ENCODE measurements at places on chromosomes 6 and 20.

- ATAC-seq, result no peak
Measured at GRCh38 chr6:144920391-144920961, 635.3 kb downstream of the UTRN start.

- ATAC-seq, result no peak
Measured at GRCh38 chr6:155185544-155185943, 78.3 kb upstream of the CLDN20 start.

DNA sequence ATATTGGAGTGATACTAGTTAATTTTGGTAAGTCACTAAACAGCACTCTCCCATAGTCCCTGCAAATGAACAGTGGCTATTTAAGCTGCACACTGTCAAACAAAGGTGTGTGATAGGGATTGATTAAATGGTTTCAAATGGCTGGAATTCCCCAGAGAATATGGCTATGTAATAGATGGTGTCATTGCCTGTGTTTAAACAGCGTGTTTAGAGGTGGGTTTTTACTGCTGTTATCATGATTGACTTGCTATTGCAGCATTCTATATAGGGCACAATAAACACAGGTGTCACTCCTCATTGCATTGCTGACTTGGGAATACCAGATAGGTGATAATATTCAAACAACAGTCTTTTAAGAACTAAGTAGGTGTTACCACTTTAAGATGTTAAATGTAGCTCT lies 171.7 kb upstream of the MAN1A1 start:
- no peak for ATAC-seq

DNA sequence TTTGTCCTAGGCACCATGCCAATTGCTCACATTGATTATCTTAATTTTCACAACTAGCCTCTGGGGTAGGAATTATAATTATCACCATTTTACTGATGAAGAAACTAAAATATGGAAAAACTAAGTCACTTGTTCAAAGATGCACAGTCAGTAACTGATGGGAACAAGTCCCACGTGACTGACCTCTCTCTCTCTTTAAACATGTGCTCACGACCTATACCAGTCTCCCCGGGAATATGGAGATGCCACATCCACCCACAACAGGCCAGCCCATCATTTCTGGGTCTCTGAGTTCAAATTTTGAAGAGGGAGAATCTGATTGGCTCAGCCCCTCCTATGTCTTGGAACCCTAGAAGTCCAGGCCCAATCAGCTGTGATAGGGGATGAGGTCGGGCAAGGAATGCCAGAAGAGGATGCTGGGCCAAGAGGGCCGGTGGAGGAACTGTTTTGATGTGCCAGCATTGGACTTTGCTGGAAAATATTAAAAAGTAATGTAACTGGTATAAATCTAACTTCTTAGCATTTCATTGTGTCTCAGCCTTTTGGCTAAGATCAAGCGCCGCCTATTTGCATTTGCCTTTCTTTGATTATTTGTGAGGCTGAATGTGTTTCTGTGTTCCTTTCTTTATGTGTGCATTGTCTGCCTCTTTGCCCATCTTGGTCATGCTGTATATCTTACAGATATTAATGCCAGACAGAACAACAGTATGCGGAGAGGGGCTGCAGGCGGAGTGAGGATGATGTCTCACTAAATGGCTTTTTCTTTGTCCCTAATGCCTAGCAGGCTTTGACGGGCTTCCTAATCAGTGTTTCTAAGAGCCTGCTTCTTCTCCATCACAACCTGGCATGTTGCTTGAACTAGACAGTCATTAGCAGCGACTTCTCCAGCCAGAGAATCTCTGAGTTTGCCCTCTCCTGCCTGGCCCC lies 126.6 kb downstream of the VEGFA start:
- ATAC-seq, result no peak

DNA sequence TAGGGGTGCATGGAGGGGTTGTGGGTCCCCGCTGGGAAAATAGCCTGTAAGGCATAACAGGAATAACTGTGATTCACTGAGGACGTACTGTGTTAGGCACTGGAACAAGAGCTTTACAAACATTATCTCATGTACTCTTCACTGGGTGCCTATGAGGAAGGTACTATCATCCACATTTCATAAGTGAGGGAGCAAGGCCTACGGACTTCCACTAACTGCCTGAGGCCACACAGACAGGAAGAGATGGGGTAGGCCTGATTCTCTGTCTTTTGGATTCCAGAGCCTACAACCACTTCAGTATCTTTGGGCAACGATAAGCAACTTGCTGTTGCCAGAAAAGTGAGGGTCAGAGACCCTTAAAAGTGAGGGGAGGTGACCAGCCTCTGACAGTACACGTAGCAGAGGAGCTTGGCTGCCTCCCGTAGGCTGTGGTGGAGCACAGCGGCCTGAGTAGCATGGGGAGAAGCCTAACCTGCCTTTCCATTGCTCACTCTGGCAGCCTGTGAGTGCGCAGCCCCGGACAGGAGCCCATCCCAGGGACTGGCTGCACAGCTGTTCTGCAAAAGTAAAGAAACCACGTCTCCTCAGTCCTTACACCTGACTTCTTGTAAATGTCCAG lies 30.4 kb downstream of the PSMB1 start:
- no peak for ATAC-seq

- no peak for ATAC-seq
Measured at GRCh38 chr6:157597461-157598312, 216.7 kb downstream of the ZDHHC14 start.

- ATAC-seq, result no peak
Measured at GRCh38 chr6:164928057-164928727, 381.2 kb downstream of the C6orf118 start.

- ATAC-seq, result no peak
Measured at GRCh38 chr6:87684895-87685654, 17.0 kb downstream of the AKIRIN2 start.

DNA sequence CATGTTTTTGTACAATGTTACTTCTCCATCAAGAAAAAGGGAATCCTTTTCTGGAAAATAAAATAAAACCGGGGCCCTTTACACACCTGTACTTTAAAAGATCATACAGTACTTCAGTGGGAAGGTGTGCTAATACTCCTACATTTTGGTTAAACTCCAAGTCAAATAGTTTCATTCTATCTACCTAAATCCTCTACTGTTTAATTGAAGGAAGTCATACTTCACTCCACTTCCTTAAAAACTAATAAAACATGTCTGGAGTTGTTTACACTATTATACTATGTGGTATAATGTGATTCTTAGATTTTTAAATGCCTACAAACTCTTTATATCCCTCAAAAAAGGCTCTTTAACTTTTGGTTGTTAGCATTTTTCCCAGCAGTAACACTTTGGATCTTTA lies 18.6 kb upstream of the HBS1L start:
- ATAC-seq, result no peak

- ATAC-seq, result no peak
Measured at GRCh38 chr6:138923561-138923960, 64.5 kb downstream of the REPS1 start.

DNA sequence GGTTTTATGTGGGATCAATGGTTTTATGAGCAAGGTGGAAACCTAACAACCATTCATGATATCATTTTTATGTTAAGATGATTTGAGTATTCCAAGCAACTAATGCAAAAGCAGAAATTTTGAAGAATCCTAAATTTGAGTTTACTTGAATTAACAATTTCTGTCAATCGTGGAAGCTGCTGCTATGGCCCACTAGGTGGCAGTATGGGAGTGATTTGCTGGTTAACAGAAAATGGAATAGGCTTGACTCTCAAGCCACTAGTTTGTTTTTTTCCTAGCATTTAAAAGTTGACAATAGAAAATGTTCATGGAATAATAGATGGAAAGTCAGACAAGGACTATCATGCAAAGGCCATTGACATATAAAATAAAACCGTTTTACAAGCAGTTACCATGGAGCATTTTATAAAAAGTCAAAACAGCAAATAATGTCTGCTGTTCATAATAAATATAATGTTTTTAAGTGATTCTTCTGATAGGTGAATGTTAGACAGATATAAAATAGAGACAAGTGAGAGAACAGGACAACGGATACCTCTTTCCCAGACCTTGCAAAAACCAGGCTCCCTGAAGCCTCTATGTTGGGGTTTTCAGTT lies 43.0 kb upstream of the TMEM200A start:
- ATAC-seq, result no peak

DNA sequence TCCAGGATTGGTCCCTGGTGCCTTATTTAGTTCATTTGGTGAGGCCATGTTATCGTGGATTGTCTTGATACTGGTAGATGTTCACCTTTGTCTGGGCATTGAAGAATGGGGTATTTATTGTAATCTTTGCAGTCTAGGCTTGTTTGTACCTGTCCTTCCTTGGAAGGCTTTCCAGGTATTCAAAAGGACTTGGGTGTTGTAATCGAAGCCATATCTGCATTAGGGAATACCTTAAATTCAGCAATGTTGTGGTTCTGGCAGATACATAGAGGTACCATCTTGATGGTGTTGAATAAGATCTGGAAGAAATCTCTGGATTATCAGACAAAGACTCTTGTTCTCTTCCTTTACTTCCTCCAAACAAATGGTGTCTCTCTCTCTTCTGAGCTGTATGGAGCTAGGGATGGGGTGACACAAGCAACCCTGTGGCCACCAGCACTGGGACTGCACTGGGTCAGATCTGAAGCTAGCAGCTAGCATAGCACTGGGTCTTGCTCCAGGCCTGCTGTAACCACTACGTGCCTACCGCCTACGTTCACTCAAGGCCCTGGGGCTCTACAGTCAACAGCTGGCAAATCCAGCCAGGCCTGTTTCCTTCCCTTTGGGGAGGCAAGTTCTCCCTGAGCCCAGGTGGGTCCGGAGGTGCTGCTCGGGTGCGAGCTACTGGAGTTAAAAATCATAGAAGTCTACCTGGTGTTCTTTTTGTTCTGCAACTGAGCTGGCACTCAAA lies 261.1 kb upstream of the CITED2 start:
- ATAC-seq, result no peak

DNA sequence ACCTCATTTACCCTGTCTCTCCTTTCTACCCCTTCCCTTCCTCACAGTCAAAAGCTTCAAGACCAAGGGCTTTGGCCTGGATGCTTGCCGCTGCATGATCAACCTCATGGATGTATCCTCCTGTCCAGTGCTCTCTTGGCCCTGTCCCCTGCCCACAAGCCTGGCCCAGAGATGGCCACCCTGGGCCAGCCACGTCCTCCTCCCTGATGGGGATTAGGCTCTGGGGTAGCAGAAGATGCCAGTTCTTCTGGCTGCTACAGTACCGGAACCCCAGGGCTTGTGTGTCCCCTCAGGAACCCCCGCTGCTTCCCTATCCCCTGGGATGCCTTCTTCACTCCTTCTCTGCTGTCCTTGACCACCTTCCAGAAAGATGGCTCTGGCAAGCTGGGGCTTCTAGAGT lies 22.3 kb downstream of the CAPN11 start:
- ATAC-seq, result no peak

DNA sequence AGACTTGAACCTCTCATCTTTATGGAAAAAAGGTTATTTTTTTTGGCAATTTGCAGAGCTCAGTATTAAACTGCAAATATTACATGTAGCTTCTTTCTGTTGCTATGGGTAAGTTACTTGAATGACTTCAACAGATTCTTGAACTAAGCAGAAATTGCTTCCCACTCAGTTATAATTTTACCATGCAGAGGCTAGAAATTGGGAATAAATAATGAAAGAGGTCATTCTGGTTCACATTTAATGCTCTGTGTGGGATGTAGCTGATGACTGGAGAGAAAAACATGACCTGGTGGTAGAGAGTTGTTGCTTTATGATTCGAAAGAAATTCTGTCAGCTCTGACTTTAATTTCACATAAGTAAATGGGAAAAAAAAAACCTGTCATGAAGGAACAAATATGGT lies 16.8 kb upstream of the ADGB start:
- ATAC-seq, result no peak

- ATAC-seq, result peak; percentile 46
Measured at GRCh38 chr20:48784273-48784641, 43.5 kb downstream of the PREX1 start.

GRCh38 chr20:1950836-1951235 lies 43.0 kb downstream of the PDYN start:
- no peak for ATAC-seq

DNA sequence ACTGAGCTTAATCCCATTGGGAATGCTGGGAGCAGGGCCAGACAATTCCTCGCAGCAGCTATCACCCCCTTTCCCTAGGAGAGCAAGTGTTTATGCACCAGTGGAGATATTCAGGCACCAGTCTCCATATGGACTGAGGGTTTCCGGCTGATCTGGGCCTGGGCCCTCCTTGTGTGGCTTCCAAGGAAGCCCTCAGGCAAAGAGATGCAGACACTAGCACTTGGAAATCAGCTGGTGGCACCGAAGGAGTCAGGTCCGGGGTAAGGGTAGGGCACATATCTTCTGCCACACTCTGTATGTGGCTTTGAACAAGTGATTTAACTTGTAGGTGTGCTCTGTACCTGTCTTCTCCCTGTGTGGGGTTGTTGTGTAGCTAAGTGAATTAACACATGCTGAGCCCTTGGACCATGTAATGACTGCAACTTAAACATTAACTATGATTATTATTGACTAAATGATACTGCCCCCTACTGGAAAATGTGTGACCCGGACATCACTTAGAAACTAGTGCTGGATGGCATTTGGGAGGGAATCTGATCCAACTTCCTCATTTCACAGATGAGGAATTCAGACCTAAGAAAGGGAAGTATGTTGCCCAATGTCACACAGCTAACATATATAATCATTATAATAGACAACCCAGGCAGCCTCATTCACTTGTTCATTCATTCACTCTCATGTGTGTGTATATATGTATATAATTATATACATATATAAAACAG lies 19.3 kb upstream of the WFDC2 start:
- no peak for ATAC-seq

DNA sequence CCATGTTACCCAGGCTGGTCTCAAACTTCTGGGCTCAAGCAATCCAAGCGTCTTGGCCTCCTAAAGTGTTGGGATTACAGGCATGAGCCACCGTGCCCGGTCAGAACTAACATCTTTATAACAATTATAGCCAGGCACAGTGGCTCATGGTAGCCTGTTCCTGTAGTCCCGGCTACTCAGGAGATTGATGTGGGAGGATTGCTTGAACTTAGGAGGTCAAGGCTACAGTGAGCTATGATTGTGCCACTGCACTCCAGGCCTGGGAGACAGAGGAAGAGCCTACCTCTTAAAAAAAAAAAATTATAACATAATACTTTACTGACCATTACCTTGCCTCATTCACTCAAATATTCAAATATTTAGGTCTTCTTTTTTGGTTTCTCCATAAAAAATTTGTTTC lies 16.8 kb upstream of the MYMX start:
- no peak for ATAC-seq

DNA sequence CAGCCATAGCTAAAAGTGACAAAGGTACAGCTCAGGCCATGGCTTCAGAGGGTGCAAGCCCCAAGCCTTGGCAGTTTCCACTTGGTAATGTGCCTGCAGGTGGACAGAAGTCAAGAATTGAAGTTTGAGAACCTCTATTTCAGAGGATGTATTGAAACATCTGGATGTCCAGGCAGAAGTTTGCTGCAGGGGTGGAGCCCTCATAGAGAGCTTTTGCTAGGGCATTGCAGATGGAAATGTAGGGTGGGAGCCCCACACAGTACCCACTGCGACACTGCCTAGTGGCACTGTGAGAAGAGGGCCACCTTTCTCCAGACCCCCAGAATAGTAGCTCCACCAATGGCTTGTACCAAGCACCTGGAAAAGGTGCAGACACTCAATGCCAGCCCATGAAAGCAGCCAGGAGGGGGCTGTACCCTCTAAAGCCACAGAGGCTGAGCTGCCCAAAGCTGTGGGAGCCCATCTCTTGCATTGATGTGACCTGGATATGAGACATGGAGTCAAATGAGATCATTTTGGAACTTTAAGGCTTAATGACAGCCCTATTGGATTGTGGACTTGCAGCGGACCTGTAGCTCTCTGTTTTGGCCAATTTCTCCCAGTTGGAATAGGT lies 1299.4 kb upstream of the MAP3K7 start:
- ATAC-seq, result no peak

GRCh38 chr20:22776369-22776768 lies 192.0 kb upstream of the FOXA2 start:
- no peak for ATAC-seq
